Activated CD8-positive, alpha-beta memory T cell treated with anti-CD3 and anti-CD28 coated beads for 4 hours (primary cell): ENCODE measurements at places on chromosomes 2 and 18.

- no peak for DNase-seq
Observed at GRCh38 chr2:212078103-212078502, 460.5 kb downstream of the ERBB4 start.

DNA sequence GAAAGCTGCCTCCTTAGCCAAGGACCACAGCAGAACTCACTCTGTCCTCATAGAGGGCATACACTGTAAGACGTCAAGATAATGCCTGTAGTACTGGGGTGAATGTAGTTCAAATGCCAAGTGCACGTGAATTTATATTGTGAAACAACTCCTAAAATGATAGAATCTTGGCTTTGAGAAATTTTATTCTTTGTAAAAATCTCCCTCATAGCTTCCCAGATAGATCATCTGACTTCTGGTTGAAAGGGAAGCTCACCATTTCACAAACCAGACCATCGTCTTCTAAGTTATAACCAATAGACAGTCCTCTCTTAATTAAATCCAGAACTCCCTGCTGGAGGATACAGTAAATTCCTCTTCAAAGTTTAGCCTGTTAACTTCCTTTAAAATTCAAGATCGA lies 110.9 kb upstream of the MSTN start:
- no peak for DNase-seq

- DNase-seq: no peak
Observed at GRCh38 chr2:220117025-220117424, 489.6 kb downstream of the SLC4A3 start.

DNA sequence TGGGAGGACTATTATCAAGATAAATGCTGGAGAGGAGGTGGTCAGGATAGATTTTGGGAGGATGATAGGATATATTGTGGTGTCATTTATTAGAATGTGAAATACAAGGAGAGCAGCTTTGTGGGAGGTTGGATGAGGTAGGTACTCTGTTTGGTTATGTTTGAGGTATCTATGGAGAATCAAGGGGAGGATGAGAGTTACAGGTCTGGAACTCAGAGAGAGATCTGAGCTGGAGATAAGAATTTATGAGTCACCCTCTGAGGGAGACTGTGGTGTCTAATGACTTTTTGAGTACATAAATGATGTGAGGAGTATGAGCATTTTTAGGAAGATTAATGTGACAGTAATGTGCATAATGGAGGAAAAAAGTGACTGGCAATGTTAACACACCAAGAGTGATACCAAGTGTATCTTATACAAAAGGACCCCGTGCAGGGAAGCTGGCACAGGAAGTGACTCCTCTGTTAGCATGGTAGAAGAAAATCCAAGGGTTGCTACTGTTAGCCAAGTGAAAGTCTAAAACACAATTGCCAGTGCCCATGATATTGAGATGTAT lies 48.2 kb downstream of the CRIM1 start:
- DNase-seq: no peak

- DNase-seq: no peak
Observed at GRCh38 chr2:224887141-224887540, 155.1 kb downstream of the DOCK10 start.

DNA sequence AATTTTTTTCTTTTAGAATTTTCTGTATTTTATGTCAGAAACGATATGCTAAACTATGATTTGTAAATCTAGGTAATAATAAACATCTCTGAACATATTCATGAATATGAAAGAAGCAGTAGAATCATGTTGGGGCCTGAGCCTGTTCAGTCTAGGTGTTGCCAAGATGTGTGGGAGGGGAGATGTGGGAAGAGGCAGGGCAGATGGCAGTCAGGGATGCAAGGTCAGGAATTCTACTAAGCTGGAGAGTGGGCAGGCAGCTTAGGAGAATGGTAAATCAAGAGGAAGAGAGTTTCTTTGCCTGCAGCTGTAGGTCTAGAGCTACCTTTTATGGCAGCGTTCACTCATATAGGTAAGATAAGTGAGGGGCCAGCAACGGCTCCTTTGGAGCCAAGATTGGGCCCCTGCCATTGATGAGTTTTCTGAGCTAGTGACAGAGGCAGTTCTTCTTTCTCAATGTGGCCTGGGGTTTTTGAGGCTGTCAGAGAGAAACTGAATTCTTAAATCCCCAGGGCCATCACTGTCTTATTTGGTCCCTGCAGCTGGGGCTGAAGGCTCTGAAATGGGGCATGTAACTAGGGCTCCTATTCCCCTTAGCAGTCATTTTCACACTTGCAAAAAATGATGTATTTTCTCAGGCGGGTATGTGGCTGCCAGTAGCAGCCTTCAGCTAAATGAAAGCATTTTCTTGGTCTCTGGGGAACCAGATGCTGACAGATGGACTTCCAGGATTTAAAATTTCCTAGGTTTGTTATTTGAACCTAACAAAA lies 232.8 kb downstream of the PIK3C3 start:
- no peak for DNase-seq

- DNase-seq: peak; percentile 5
Observed at GRCh38 chr2:135742325-135742757, 686 bp downstream of the UBXN4 start.

- DNase-seq: no peak
Observed at GRCh38 chr2:196809260-196809659, at the start of gene C2orf66. C2orf66 (minus strand) TSS chr2:196809355; CDS start chr2:196809336, 19 bp downstream.
